ENCODE measurements at places on chromosomes 6 and 20.

- no peak for DNase-seq
Observed at GRCh38 chr6:42162384-42162783, 10.8 kb upstream of the GUCA1A start.

GRCh38 chr6:69096681-69097080, 461.6 kb downstream of the ADGRB3 start:
- DNase-seq, result no peak

DNA sequence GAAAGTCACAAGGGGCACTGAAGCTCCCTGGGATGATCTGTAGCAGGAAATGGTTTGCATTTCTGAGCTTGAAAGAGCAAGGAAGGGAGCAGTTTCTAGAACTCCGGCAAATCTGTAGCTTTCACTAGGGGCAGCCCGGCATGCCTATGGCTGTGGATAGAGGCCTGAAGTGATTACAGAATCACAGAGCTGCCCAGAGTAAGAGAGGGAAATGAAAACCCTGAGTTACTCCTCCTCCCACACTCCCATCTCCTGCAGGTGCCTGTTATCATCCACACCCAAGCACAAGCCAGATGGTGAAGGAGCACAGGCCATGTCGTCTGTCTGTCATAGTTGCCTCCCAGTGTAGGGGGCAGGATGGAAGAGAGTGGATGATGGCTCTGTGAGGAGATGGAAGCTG, 37.1 kb downstream of the HLA-F start:
- no peak for DNase-seq

- DNase-seq, result no peak
Observed at GRCh38 chr20:37562695-37563480, 35.2 kb upstream of the BLCAP start.

DNA sequence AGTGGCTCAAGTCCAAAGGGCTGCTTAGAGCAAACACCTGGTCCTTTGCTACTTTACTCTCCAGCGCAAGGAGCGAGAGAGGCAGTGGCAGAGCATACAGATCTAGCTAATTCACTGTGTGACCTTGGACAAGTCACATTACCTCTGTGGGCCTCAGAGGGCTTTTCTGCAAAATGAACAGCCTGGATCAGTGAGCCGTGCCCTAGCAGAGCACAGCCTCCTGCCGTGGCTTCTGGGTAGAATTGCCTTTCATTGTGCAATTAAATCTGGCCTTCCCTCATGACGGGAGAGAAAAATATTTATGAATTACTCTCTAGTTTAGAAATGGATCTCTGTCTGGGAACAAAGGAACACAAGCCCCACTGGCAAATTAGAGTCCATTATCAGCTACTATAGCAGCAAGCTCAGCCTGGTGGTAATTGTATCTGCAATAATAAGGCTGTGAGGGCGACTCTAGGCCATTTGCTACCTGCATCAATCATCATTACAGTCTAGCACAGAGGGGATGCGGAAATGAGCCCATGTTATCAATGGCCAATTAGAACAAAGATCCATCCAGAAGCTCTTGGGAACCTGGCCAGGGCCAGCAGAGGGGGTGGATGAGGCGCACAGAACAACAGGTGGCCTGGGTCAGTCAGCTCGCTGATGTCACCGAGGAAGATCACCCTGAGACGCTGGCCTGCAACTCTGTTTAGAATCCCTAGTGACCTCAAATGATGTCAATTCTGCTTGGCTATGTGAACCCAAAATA, 114.2 kb upstream of the LY86 start:
- DNase-seq, result no peak

DNA sequence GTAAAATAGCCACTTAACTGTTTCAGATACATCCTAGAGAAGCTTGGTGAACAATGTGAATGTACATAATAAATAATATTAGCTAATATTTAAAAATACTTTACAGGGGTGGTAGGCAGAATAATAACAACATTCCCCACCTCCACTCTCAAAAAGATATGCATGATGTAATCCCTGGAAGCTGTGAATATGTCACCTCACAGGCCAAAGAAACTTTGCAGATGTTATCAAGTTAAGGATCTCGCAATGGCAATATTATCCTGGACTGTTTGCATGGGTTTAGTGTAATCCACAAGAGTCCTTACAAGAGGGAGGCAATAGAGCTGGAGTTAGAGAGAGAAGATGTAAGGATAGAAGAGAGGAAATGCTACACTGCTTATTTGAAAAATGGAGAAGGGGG, 7.0 kb upstream of the PTPRK start:
- no peak for DNase-seq

GRCh38 chr6:18425218-18425617, 38.1 kb downstream of the RNF144B start:
- DNase-seq, result no peak

GRCh38 chr6:34341481-34341971, 50.9 kb downstream of the NUDT3 start:
- DNase-seq, result no peak

GRCh38 chr20:35431621-35432429, 6.2 kb downstream of the GDF5 start:
- DNase-seq, result no peak

DNA sequence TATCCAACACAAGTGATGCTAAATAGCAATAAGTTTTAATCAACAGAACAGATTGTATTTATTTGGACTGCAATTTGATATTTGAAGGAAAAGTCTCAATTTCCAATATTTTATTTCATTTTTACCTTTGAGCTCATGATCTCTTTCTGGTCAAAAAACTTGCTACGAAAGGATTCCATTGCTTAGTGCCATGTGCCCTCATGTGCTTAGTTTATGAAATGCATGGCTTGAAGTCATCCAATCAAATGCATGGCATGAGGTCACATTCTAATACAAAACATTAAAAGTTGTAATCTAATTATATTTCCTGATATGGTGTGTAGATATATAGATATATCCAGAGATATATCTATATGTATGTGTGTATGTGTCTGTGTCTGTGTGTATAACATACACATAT, 321.2 kb upstream of the ADGRB3 start:
- DNase-seq, result peak; percentile 34

- no peak for DNase-seq
Observed at GRCh38 chr6:520820-521219, 129.3 kb downstream of the IRF4 start.

DNA sequence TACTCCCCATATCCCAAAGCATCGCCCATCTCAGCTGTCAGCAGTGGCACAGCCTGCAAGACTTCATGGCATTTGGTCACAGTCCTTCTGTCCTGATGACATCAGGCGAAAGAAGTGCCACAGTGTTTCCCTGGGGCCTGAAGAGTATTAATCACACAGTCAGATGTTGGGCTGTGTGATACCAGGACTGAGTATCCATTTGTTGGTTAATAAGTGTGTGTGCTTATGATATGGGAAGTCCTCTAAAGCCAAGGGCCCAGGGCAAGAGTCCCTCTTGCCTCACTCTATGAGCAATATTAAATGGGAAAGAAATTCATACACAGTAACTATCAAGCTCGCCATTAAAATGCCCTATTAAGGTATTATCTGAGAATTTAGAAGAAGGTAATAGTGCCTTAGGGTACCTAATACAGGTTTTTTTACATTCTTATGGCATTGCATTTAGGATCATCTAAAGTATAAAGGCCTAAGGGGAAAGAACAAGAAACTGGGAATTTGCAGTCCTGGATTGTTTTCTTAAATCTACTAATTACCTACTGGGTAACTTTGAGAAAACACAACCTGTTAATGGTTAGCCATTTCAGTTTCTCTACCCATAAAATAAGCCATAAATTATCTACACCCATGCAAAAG, 204.1 kb upstream of the PREP start:
- DNase-seq, result no peak

DNA sequence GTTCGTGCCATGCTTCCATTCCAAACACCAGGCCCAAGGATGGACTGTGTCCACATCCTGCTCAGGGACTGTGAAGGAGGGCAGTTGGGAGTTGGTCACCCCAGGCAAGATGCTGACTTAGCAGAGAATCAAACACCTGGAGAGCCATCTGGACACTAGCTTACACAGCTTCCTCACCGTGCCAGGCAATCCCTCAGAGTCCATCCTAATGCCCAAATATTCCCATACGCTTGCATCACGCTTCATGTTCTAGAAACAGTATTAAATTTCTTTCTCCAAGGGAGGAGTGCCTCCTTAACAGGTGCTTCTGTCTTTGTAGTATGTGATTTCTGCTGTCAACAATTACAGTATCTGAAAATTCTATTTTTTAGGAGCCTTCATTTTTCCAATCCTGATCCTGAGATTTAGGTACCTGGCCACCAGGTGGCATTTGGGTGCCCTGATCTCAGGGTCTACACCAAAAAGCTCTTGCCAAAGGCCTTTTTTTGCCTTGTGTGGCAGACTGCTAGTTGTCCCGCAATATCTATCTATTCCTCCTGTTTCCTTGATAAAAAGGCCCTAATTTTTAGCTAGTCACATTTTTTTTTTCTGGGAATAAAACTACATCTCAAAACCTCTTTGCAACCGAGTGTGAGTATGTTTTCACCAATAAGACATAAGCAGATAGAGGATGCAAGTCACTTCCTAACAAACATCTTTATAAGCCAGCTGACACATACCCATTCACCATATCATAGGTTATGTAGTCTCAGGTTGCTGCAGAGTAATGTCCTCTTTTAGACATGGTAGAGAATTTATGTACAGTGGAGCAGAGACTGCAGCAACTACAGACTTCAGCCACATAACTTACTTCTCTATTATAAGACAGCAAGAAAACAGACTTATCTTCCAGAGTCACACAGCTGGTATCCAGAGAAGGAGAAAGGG, 85.0 kb downstream of the PREP start:
- no peak for DNase-seq

DNA sequence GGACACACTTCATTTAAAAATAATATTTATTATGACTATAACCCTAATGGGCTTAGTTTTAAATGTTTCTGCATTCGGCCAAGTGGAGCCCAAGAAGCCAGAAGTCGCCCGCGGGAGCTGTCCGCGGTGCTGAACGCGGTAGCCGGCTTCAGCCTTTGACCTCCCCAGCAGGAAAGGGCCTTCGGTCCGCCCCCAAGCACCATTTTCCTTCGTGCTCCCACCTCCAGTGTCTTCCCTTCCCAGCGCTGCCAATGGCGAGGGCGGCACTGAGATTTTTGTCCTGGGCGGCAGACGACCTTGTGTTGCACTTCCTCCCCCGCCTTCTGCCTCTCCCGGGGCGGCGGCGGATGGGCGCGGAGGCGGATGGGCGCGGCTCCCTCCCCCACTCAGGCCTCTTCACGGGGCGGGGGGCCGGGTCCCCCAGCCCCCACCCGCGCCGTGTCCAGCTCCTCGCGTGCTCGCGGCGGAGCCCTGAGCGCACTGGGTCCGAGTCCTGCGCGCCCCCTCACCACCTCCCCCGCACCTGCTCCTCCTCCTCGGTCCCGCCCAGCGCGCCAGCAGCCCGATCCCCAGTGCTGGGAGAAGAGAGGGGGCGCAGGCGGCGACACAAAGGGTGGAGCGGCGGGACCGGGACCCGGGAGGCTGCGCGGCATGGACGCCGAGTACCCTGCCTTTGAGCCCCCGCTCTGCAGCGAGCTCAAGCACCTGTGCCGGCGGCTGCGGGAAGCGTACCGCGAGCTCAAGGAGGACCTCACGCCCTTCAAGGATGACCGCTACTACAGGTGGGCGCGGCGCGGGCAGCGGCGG, 23.6 kb upstream of the TMEM181 start:
- peak; percentile 43 for DNase-seq

DNA sequence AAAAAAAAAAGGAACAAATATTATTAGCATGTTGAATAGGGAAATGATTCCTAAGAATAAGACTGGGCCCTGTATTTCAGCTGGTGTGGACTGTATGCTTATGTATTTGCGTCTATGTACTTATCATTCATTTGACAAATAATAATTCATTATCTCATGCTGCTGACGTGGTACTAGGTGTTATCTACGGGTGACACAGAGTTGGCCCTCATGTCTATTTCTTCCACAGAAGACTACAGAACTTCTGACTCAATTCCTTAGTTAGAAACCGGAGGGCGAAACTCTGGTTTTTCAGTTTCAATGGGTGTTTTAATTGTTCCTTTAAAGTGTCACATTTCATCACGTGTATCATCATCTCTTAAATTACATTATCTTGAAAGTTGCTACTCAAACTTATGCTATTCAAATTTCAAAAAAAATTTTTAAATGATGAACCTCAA, 305.9 kb downstream of the CLIC5 start:
- no peak for DNase-seq

- DNase-seq, result no peak
Observed at GRCh38 chr6:169044381-169045230, 209.0 kb downstream of the THBS2 start.

DNA sequence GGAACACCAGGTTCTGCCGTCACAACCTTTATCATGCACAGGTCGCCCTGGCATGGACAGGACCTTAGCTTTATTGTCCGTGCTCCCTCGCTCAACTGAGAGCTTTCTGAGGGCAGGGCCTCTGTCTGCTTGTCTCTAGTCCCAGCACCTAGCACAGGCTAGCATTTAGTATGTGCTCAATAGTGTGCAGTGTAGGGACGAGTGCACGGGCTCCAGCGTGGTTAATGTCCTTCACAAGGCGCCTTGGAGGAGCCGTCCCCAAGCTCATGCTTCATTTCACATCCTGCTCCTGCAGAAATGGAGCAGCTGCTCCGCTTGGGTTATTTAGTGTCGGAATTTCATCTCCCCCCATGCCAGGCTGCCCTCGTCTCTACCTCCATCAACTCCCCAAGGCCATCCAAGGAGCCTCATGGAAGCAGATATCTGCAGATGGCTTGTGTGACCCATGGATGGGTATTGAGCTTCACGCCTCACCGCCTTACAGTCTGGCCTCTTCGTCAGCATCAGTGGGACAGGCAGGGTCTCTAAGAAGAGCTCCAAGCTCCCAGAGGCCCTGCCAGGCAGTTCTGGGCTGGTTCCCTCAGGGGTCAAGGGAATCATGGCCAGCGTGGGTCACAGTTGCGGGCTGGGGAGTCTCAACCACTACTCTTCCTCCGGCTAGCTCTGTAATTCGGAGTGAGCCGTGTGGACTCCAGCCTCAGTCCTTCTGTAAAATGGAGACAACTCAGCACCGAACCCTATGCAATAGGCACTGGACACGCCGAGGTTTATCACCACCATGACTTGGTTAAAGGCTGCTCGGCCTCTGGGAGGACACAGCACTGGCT, 60.8 kb upstream of the APCDD1L start:
- DNase-seq, result no peak

- no peak for DNase-seq
Observed at GRCh38 chr6:8113131-8113654, 10.8 kb upstream of the EEF1E1 start.

- no peak for DNase-seq
Observed at GRCh38 chr6:55536391-55536956, 42.5 kb downstream of the HMGCLL1 start.

DNA sequence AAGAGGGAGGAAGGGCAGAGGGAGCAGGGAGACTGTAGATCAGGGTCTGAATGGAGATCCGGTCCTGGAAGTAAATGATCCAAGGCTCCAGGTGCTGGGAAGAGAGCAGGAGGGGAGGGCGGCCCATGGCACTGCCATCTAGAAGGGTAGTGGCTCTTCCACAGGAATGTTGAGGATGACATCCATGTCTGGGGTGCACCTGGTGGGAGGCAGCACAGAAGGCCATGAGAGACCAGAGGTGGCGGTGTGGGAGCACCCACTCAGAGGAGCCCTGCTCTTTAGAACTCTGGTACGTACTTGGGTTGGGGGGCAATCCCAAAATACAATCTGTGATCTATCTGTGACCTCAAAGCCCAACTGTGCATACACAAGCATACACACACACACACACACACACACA, 13.5 kb downstream of the DEFB132 start:
- no peak for DNase-seq

Measured in NAMALWA (cell line).